ENCODE measurements at places on chromosomes 1 and 21.

- no peak for DNase-seq
Measured at GRCh38 chr21:45383111-45383614, 21.8 kb upstream of the COL18A1 start.

- peak; percentile 55 for DNase-seq
Measured at GRCh38 chr1:69700770-69701169, 133.0 kb downstream of the LRRC7 start.

GRCh38 chr1:78559680-78560079, 60.6 kb upstream of the IFI44L start:
- DNase-seq: no peak

DNA sequence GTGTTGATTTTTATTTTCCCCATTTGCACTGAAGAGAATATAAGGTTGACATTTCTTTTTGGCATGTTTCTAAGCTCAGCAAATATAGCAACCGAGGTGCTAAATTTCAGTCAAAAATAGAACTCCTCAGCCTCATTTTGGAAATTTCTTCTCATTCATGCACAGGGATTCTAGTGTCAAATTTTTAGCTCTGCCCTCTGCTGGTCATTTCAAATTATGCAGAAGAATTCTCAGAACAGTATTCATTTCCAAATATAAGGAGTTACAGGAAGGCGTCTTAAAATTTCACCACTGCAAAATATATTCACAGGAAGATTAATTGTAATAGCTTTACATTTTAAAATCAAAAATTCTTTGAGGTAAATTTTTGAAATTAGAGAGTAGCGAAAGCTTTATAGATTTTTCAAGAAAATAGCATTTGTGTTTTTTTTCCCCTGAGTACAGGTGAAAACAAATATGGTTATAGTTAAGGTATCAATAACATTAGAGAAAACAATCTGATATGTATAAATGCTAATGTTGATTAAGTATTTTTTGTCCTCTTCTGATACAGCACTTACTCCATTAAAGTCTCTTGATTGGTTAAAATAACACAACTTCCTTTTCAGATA, 57.9 kb downstream of the FMN2 start:
- peak; percentile 30 for DNase-seq

DNA sequence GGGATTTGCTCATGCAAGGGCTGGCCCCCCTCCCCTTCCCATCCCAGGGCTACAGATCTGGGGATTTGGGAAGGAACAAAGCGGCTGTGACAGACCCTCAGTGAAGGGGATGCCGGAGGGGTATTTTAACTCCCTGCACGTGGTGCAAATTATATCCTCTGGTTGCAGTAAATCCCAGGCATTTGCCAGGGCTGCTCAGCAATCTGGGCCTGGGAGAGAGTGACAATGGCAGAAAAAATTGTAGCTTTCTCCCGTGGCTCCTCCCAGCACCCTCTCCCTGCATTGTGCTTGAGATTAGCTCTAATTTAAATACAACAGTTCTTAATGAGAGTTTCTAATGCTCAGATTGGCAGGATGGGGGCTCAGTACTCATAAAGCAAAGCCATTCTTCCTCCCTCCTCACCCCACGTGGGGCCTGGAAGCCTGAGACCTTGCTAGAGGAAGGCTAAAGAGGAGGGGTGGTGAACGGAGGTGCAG, 129.9 kb upstream of the CD34 start:
- DNase-seq: no peak

DNA sequence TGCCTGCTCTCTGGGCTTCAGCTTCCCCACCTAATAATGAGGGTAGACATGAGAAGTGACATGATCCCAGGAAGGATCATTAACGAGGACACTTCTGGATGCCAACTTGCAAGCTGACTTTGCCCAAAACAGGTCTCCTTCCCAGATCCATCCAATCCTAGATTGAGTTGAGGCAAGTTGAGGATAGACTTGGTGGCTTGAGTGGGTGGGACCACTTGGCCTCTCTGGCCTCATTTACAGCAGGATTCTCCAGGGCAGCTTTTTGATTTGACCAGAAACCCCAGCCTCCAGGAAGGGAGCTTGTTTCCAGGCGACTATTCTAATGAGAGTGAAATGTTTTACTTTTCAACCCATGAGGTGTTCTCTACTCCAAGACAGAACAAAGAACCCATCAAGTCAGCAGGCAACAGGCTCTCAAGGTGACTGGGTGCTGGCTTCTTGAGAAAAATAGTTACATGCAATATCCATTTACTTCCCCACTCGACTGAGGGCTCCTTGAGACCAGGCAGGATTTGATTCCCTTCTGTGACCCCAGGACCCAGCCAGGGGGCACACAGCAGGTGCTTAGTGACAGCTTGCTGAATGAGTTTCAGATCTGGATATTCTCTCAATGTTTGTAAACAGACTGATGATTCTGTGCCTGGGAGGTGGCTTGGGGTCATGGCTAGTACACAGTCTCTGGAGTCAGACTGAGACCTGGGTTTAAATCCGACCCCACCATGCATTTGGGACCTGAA, 128.2 kb downstream of the DMRTB1 start:
- no peak for DNase-seq

- no peak for DNase-seq
Measured at GRCh38 chr1:47664356-47664755, 226.5 kb downstream of the FOXD2 start.

- DNase-seq: no peak
Measured at GRCh38 chr1:206079135-206079534, 26.2 kb downstream of the RHEX start.

DNA sequence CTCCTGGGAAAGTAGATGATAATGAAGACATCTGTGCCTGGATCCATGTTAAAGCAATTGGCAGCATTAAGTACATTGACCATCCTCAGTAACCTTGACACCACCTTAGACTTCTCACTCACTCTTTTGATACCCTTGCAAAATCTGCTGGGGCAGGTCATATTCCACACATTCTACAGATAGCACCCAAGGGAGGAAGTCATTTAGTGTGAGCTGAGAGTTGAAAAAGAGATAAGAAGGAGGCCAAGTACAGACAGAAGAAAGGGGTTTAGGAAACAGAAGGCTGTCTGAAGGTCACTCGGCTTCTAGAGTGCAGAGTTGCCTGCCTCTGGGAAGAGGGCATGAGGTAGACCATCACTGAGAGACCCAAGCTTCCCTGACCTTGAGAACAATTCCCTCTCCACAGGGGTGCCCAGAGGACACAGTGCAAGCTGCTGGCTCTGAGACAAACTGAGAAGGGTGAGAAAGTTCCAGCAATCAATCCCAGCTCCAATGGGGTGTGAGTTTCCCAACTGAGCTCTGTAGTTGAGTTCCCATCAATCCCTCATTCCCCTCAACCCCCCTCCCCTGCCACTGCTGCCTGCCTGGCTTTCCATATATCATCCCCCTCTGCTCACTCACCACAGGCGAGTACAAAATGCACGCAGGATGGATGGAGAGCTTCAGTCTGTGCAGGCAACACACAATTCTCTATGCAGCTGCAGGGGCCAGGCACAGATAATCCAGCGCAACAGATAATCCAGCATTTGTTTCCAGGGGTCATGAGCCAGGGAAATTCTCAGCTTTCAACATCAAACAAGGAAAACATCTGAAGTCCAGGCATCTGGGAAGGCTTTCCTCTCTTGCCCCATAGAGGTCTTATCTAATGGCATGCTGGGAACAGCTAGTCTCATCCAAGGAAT, 7.4 kb upstream of the MOB3C start:
- DNase-seq: no peak

DNA sequence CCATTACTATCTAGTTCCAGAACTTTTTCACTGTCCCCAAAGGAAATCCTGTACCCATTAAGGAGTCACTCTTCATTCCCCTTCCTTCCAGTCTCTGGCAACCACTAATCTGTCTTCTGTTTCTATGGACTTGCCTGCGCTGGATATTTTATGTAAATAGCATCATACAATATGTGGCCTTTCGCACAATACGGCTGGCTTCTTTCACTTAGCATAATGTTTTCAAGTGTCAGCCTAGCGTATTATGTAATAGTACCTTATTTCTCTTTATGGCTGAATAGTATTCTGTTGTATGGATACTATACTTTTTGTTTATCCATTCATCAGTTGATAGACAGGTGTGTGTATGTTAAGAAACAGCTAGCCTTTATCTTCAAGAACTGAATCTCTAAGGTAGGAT, 14.3 kb downstream of the ATF3 start:
- no peak for DNase-seq

- DNase-seq: peak; percentile 40
Measured at GRCh38 chr1:239308701-239309333, 77.6 kb upstream of the CHRM3 start.

GRCh38 chr1:119294199-119294598, 74.4 kb upstream of the HAO2 start:
- DNase-seq: no peak

- DNase-seq: no peak
Measured at GRCh38 chr1:31084782-31085569, 19.5 kb upstream of the PUM1 start.

- DNase-seq: no peak
Measured at GRCh38 chr21:32282992-32283391, 4.1 kb upstream of the MIS18A start.

GRCh38 chr1:33715195-33715811, 148.6 kb upstream of the HMGB4 start:
- DNase-seq: no peak

DNA sequence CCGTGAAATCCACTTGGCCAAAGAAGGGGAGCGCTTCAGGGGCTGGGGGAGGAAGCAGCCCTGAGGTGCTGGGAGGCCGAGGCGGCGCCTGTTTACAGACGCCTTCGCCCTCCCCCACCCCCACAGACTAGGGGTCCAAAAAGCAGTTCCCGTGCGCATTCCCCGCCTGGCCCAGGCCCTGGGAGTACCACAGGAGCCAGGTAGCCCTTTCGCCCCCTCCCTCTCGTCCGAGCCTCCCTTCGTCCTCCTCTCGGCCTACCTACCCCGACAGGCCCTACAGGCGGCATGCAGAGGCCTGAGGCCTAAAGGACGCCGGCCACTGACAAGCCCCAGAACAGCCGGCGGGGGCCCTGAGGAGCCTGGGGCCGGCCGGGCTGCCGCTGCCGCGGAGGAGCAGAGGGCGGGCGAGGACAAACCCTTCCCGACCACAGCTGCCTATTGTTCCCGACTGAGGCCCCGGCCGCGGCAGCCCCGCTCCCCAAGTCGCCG, 522 bp downstream of the RC3H1 start:
- DNase-seq: peak; percentile 40

DNA sequence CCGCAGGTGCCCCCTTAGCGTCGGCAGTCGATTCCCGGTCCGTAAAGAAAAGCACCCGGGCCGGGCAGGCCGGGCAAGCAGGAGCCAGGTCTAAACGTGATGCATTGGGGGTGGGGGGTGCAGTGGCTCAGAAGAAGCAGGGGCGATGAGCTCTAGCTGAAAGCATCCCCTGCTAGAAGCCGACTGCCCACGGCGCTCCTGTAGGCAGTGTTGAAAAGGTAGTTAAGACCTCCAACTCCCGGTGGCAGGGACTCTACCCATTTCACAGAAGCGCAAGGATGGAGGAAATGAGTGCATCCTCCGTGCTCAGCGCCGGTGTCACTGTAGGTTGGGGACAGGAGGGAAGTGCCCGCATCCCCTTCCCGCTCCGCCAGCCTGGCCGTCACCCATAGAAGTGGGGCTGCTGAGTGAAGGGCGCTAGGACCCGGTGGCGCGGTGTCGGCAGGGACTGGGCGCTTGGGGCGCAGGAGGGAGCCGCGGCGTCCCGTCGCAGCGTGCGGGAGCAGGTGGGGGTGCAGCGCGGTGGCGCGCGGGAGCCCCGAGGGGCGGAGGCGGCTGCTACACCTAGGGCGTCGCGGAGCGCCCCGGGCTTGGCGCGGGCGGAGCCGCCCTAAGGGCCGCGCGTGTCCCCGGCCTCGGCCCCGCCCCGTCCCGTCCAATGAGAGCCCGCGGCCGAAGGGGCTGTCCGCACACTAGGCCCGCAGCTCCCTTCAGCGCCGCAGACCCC, at the start of gene WNT2B:
Gene WNT2B (plus strand): TSS at position 688 of the 727 bp plus-strand sequence. CDS start 298 bp downstream, outside the sequence.
- no peak for DNase-seq

GRCh38 chr1:58304346-58304975, 242.1 kb downstream of the OMA1 start:
- no peak for DNase-seq

GRCh38 chr1:156060937-156061636, at the start of gene RAB25:
TSS of gene RAB25 (plus strand) at chr1:156061160. CDS start at chr1:156061401, 241 bp downstream.
- DNase-seq: peak; percentile 85

- no peak for DNase-seq
Measured at GRCh38 chr1:151825204-151825603, 6.4 kb downstream of the RORC start.

- DNase-seq: no peak
Measured at GRCh38 chr1:46503421-46503820, 13.8 kb downstream of the DMBX1 start.

DNA sequence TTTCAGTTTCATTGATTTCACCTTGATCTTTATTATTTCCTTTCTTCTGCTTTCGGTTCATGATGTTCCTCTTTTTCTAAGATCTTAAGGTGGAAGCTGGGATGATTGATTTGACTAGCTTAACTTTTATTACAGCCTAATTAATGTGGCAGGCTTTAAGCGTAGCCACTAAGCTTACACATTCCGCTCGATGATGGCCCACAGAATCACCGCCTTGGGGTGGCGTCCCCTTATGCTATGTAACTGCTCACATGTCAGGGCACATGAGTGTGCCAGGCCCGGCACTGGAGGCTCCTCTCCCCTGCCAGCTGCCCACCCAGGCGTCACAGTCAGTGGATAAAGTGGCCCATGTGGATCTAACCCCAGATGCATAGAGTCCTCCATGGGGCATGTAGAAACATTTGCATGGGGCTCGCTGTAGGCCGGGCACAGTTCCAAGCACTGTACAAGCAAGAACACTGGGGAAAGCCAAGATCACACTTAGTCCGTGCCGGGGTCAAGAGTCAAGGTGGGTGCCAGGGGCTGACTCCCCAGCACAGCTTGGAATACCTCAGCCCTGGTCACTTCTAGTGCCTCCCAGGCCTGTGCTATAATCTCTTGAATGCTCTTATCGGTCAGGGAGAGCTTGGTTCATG, 41.7 kb downstream of the PKNOX1 start:
- no peak for DNase-seq
